Caudate nucleus (tissue), 63 donors: ENCODE measurements at places on chromosomes 6 and 20.

DNA sequence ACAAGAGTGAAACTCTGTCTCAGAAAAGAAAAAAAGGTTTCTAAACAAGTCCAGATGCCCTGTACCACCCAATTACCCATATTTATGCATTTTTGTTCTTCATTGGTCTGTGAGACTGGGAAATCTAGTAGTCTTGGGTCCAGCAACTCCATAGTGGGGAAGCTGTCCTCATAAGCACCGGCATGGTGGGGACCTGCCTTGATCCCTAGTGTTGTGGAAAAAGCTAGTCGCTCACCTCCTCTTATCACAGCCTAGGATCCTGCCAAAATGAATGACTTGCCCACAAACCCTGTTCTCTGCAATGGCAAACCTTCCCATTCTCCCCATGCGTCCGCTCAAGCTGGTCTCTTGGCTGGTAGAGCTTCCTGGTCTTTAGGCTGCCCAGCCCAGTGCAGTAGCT lies 38.3 kb upstream of the GABRR1 start:
- no peak for DNase-seq

- no peak for DNase-seq
These were observed 18.9 kb upstream of the NXT1 start for GRCh38 chr20:23331450-23332350.

DNA sequence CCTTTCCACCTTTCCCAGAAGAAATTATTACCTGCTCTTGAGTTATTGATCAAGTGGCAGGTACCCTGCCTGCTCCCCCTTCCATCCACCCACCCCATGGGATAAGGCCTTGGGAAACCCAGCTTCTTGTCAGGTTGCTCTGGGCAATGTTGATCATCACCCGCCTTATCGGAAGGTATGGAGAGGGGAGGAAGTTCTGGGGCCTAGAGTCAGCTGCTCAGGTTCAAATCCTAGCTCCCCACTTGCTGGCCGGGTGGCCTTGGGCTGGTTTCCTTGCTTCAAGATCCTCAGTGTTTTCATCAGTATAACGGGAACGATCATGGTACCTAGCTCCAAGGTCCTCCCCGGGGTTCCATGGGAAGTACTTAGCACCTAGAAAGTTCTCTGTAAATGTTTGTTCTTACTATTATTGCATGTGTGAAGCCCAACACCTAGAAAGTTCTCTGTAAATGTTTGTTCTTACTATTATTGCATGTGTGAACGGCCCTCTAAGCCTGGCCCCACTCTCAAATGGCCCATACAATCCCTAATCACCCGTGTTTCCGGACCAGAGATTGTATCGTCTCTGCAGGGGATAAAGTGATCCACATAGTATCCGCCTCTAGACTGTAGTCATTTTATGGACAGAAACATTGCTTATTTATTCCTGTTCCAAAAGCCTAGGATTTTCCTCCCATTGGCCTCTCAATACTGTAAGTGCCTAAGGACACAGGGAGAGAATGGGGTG lies 1.1 kb upstream of the PREX1 start:
- no peak for DNase-seq

DNA sequence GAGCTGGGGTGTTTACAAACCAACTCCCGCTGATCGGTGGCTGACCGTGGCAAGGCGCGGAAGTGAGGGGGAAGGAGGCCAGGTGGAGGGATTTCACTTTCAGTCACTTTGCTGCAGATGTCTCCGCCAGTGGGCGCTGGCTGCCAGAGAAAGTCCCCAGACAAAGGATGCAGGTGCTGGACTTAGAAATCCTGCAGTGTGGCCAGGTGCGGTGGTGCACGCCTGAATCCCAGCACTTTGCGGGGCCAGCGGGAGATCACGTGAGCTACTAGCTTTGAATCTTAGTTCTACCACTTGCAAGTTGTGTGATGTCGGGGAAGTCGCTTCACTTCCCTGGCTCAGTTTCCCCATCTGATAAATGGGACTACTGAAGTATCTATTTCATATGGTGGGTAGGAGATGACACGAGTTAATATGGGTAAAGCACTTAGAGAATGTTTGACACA lies 180.4 kb downstream of the ZNF217 start:
- DNase-seq = no peak

DNA sequence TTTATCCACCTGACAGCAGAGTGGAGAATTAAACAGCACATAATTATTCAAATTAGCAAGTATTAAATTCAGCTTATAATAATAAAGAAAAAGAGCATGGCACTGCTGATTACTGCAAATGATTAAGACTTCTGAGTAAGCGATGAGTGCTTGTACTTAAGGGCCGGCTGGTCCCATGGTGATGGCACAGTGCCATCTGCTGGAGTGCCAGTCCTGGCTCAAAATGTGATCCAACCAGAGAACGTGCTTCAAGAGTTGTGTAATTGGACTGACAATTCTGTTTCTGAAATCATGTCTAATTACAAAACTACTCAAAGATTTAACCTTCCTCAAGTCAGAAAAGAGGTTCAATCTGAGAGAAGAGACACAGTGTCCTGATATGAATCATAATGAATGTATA lies 181.6 kb upstream of the RGS17 start:
- DNase-seq = no peak

GRCh38 chr6:106373502-106374239 lies 13.2 kb downstream of the CRYBG1 start:
- DNase-seq = no peak

GRCh38 chr20:61352346-61353260 lies 100.5 kb downstream of the CDH4 start:
- no peak for DNase-seq

DNA sequence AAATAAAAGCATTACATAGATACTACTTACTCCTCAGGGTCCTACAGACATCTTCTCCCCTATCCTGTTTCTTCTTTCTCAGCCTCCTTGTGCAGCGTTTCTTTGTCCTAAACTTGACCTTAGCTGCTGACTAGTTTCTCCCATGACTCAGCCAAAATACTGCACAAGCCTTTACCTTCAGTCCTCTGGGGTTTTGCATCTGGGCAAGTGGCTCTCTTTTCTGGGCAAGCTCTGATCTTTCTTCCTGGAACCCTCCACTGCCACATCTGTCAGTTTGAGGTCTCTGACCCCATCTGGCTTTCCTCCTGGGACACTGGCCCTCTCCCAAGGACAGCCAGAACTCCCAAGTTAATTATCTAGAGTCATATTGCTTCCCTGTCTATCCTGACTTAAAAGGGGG lies 838.4 kb downstream of the DHX35 start:
- no peak for DNase-seq

DNA sequence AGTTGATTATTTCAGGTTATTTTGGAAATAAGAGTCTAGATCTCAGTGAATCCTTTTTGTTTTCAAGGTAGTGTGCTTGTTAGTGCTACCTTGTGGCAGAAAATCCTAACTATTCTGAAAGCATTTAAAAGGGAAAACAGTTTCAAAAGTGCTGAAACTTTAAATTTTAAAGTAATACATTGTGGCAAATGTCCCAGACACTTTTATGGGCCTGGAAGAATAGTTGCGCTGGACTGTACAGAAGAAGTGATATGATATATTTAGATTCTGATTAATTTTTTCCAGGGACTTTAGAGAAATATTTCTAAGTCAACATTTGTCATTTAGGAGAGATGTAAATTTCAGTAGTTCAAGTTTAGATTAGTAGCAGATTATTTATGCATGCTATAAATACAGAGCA lies 96.7 kb upstream of the BMP5 start:
- DNase-seq = no peak

DNA sequence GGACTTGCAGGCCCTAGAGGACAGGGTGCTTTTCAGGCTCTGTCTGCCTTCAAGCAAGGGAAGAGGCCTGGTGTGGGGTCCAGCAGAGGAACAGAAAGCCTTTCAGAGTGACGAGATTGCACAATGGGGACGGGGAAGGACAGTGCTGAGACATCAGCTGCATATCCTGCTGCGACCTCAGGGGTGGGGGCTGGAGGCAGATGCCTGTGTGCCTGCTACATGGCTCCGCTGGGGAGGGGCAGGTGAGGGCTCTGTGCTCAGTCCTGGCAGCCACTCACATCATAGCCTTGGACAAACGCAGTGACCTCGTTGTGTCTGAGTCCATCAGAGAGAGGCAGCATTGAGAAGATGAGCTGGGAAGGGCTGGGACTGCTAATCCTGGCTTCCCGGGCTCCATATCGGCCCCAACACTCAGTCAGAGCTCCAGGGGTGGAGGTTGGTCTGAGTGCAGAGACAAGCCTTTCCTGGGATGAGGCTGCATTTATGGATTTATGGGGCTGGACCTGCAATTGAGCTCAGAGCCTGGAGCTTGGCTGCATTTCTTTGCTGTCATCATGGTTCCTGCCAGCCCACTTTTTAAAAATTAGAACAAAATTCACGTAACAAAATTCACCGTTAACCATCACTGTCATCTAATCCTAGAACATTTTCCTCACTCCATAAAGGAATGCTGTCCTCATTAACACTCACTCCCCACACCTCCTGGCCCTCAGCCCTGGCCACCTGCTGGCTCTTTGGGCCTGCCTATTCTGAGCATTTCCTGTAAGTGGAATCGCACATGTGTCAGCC lies 196.9 kb upstream of the SLC24A3 start:
- no peak for DNase-seq

- DNase-seq = no peak
These were observed 148.5 kb upstream of the TAB2 start for GRCh38 chr6:149168968-149169367.

DNA sequence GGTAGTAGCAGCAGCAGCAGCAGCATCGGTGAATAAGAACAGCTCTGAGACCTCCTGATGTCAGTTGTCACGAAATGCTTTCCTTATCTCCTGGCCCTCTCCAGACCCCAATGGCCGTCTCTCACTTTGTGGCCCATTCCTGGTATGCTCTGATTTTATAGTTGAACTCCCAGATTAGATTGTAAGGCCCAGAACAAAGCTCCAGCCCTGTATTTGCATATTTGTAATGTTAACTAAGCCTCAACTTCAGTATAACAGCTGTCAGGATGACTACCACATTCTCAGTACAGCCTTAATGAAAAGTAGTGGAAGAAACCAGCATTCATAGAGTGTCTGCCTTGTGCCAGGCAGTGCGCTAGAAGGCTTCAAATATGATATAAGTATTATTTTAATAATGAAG lies 180.9 kb downstream of the SASH1 start:
- no peak for DNase-seq

DNA sequence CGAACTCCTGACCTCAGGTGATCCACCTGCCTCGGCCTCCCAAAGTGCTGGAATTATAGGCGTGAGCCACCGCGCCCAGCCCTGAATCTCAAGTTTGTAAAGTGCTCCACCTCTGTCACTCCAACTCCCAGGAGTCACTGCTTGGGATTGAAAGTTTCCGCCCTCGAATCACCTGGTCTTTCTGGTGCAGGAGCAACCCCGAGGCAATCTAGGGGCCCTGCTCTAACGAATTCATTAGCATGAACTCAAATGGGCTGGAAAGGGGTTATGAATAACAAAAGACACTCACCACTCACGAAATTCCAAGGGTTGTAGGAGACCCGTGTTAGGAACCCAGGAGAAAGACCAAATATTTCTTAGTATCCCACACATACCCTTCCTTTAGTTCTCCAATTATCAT lies 26.1 kb downstream of the RBCK1 start:
- no peak for DNase-seq

GRCh38 chr6:159935065-159935464 lies 33.8 kb upstream of the IGF2R start:
- no peak for DNase-seq

DNA sequence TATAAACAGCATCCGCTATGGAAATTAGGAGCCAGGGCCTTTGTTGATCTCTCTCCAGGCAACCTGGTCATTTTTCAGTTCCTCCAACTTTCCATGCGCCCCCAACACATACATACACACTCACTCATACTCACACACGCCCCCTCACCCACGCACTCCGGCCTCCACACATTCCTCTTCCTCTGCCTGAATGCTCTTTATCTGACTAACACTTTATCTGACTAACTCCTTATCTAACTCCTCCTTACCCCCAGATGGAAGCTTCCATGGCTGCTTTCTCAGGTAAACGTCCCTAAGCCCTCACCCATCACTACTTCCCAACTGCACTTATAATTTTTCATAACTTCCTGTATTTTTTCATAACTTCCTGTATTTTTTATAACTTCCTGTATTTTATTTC lies 17.4 kb downstream of the CASS4 start:
- DNase-seq = no peak

DNA sequence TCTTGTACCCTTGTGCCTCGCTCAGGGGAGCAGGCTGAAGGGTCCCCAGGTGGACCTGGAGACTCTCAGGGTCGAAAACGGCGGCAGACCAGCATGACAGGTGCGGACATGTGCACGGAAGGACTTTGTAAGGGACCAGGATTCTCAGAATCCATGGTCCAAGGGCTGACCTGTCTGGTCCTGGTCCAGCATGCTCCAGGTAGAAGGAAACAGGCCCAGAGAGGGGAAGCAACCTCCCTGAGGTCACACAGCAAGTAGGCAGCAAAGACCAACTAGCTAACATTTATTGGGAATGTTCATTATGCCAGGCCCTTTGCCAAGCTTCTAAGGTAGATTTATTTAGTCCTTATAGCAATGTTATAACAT lies 5.9 kb downstream of the CDKN1A start:
- DNase-seq = no peak

DNA sequence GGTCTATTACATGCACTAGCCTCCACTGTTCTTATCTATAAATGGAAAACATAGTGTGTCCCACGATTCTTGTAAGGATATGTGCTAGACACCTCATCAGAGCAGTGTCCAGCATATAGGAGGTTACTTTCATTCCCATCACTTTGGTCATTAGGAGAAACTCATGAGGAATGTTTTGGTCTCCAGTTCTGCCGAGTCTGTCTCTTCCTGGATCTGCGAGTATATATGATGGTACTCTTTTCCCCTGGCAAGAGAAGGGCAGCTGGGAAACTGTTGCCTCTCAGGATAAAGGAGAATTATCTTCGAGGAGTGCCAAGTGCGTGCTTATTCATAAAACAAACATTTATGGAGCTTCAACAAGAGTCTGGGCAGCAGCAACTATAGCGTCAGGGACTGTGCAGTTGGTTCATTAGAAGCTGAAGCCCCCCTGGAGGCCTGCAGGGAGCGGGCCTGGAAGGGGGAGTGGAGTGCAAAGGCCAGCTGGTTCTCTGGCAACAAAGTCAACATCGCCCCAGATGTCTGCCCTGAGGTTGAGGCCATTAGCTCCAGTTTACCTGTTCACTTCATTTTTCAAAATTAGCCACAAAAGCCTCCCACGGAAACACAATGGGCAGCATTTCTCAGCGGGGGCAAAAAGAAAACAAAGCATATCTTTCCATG lies 811.9 kb downstream of the MAFB start:
- no peak for DNase-seq

- no peak for DNase-seq
These were observed 189.4 kb upstream of the PRDM1 start for GRCh38 chr6:105896821-105897095.

- DNase-seq = no peak
These were observed 751.1 kb downstream of the HACE1 start for GRCh38 chr6:104108634-104109033.
